Stimulated activated CD8-positive, alpha-beta memory T cell treated with anti-CD3 and anti-CD28 coated beads, Interleukin-15, amount 100 ng/mL, for 24 hours (primary cell): ENCODE measurements at places on chromosomes 2 and 18.

DNA sequence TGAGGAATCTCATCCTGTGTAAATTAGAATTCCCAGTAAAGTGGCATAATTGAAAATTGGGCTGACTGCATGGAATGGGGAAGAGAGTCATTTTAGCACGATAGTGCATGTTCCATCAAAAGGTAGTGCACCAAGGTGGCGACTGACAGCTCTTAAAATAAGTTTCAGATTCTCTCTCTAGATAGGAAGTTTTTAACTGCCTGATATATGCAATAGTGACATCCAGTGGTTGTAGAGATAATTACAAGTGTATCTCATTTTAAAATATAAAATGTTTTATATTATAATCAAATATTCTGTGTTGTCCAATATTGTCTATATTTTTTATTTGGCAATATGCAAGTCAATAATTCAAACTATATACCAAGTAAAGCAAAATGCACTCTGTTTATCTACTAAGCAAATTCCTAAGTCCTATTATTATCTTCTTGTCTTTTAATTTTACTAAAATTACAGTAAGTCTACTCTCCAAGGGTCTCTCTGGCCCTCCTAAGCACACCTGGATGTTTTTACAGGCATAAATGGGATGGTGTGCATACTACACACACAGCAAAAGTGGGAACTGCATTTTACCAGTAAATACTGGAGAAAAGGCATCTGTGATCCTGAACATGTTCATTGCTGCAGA lies 397.7 kb upstream of the HNRNPA3 start:
- DNase-seq = no peak

DNA sequence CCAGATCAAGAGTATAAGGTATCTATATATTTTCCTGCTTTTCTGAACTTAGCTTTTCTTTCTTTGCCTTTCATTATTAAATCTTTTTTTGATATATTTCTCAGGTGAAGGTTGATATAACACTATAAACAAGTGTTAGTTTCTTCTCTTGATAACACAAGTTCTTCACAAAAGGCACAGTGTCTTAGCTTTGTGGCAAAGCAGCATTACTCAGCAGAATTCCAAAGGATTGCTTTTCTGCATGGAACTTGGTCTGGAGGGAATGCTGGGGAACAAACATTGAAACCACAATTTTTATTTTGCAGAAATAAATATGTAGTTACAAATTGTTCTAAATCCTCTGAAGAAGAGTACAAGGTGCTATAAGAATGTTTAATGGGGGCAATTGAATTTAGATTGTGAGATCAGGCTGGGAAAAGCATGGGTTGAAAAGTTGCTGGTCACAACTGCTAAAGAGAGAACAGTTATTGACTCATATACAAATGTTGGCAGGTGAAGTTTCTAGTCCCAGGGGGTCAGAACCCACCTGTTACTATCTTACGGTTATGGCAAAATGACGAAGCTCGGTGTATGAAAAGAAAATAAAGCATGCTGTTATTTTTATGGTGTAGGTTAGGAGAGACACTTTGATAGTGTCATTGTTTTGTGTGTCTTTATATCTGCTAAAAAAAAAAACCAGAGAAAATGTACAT lies 68.2 kb downstream of the UBR3 start:
- no peak for DNase-seq

GRCh38 chr2:98876741-98877140 lies 59.3 kb downstream of the CRACDL start:
- no peak for DNase-seq

- DNase-seq = no peak
Observed at GRCh38 chr18:63244607-63245006, 75.0 kb downstream of the BCL2 start.

GRCh38 chr2:101371636-101372035 lies 15.7 kb downstream of the CREG2 start:
- no peak for DNase-seq

DNA sequence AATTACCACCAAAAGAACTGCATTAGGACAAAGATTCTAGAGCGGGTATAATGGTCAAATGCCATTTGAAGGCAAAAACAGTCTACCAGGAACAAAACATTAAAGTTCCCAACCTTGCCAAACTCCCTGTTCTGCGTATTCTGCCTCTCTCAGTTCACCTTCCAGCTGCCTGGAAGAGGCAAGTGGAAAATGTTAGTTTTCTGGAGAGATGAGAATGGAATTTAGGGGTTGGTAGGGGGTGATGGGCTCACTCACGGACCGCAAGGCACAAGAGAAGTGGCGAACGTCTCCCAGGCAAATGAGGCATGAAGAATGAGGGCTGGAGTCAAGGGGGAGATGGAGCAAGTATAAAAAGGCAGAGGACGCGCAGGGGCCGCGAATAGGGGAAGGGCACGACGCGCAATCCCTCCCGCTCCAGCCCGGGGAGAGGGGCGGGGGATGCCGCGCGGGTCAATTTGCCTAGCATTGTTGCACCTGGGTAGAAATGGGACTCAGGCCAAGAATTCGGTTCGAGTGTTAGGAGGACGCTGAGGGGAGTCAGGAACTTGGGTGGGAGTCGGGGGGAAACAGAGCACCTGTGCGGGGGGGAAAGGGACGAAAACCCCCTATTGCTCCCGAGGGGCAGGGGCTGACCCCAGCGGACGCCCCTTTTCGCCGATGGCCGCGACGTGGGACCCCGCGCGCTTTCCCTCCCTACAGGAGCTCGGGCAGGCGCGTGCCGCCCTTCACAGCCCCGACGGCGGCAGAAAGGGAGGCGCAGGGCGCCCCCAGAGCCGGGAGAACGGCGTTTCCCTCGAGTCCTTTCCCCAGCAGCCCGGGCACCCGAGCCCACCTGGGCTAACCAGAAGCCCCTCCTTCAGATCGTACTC lies 573 bp downstream of the PAIP2B start:
- DNase-seq = no peak

DNA sequence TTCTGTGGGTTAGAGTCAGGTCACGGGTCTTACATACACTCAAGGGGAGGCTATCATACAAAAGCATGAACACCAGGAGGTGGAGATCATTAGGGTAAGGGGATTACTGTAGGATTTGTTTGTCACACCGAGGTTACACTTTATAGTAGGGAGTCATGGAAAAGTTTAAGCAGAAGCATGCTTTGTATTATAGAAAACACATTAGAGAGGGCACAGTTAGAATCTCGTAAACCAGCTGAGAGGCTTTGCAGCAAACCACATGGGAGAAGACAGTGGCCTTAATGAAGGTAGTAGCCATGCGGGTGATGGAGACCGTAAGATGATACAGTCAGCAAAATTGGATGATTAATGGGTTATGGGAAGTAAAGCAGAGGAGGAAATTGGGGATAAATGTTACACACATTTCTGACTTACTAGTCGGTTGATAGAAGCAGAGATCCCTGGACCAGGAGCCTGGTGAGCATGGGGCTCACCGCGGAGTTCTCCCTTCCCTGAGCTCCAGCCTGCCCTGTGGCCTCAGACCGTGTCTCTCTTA lies 75.6 kb downstream of the MAPRE2 start:
- DNase-seq = no peak

GRCh38 chr2:99386011-99386410 lies 48.8 kb downstream of the EIF5B start:
- no peak for DNase-seq

- no peak for DNase-seq
Observed at GRCh38 chr2:158616480-158617000, 159.8 kb downstream of the PKP4 start.

DNA sequence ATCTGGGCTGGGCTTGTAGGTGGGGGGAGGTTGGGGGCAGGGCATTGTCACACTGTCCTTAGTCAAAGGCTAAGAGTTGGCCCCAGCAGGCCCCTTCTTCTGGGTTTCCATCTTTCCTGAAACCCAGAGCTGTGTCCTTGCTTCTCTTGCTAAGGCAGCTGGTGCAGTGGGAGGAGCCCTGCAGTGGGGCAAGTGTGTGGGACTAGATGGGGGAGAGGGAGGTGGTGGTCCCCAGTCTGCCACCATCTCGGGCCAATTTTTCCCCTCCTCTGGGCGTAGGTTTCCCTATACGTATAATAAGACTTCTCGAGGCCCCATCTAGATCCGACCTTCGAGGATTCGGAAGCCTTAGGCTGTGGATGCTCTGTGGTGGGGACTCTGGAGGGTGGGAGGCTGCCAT lies 3.5 kb downstream of the KCNF1 start:
- DNase-seq = no peak

DNA sequence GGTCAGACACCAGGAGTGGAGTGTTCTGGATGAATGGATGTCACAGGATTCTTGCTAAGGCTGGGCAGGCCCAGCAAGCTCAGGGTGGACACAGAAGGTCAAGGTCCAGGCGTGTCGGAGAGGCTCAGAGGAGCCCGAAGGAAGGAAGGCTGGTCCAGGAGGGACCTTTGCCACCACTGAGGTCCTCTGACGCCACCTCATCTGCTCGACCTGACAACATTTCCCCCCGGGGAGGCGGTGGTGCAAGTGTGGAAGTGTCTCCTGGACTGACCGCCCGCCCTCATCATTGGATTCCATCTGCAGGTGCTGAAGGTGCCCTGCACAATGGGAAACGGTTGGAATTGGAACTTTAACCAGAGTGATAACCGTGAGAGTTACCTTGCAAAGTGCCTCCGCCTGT lies 124.6 kb downstream of the RTP5 start:
- DNase-seq = no peak

- DNase-seq = no peak
Observed at GRCh38 chr18:13539843-13540476, 186.4 kb downstream of the FAM210A start.

DNA sequence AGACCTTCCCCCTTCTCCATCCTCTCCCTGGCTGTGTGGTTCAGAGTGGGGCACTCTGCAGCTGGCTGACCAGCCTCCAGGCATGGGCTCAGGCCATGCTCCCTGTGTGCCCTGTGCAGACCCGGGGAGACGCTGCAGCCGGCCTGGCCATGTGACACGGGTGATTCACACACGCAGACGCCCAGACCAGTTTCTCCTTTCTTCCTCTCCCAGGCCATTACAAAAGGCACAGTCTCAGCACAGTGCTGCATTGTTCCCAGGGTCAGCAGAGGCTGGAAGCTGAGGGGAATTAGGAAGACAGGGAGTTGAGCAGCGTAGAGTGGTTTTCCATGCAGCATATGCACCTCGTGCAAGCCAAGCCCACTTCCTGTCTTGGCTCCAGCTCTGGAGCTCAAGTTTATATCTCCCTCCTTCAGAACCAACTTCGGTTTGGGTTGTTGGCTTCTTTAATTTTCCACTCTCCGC lies 288.5 kb downstream of the TNS1 start:
- DNase-seq = no peak

GRCh38 chr2:120385355-120386127 lies 39.6 kb downstream of the INHBB start:
- DNase-seq = no peak

DNA sequence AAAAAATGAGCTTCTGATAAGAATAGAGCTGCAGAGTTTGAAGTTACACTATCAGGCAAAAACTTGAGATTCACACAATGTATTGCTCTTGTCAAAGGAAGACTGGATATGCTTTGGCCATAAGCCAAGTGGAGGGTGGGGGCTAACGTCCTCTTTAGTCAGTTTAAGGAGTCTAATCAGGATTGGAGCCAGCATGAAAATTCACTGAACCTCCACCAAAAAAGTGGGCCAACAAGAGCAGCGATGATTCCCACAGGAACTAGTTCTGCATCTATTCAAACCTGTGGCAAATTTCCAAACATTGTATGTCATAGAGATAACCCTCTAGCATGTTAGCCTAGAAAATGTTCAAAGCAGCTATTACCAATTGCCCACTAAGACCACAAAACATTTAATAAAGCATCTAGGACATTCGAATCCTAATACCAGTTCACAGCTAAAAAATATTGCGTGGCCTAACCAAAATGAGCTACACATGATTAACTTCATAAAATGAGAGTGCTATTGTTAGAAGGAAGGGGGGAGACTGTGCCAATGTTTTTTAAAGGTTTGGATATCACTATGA lies 43.5 kb upstream of the TMEM247 start:
- DNase-seq = no peak

GRCh38 chr2:12684471-12684936 lies 32.2 kb upstream of the TRIB2 start:
- DNase-seq = no peak

- no peak for DNase-seq
Observed at GRCh38 chr2:146912536-146912935, 932.3 kb upstream of the ACVR2A start.

GRCh38 chr2:174762464-174762863 lies 1.8 kb downstream of the CHRNA1 start:
- no peak for DNase-seq

GRCh38 chr2:176490061-176490861 lies 221.0 kb downstream of the MTX2 start:
- DNase-seq = no peak

- no peak for DNase-seq
Observed at GRCh38 chr18:77140439-77141109, 8.0 kb upstream of the MBP start.

DNA sequence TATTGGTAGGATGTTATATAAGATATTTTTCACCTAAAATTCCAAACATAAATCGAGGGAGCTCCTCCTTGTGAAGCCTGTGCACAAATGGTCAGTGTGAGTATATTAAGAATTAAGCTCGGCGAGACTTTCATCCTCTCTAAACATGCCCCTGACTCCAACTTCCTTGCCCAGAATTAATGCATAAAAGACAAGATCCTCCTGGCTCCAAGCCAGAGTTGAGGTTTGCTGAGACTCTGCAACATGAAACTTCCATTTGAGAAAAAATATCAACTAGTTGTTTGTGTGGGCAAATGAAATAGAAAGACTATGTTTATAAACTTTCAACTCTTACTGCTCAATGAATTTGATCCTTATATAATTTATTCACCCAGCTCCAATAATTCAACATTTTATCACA lies 68.1 kb downstream of the CCDC178 start:
- DNase-seq = no peak

DNA sequence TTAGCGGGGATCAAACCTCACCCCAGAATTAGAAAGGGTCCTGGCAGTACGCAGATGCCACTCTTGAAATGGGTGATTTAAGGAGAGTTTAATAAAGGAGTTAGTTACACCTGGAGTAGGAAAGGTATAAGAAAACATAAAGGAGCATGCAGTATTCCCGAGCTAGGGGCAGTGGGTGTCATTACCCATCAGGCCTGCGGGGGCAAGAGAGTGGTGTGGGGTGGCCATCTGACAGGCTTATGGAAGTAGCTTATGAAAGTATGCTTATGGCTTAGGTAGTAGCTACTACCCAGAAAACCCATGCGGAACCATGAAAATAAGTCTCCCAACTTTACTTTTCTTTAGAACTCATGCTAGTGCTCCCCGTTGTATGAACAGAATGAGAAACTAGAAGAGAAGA lies 568.9 kb upstream of the ACVR2A start:
- DNase-seq = no peak

DNA sequence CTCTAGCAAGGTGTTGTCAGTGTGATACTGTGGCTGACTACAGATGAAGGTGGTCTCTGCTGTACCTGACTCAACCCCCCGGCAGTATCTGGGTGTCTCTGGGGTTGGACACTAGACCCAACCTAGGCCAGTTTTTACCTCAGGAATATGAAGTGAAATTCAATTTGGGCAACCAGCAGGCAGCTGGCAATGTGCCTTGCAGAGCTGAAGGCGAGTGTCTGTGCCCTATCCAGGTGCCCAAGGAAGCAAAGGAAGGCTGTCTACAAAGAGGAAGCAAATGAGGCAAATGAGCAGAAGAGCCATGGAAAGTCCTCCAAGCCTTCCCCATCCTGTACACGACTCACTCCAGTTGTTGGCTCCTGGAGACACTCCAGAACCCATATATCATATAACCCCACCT lies 264.6 kb upstream of the AGAP1 start:
- DNase-seq = no peak

GRCh38 chr2:108364676-108365297 lies 13.0 kb upstream of the SULT1C4 start:
- no peak for DNase-seq
